Inflammatory macrophage treated with lipopolysaccharide for 1 hour (primary cell): ENCODE measurements at places on chromosomes 1 and 21.

DNA sequence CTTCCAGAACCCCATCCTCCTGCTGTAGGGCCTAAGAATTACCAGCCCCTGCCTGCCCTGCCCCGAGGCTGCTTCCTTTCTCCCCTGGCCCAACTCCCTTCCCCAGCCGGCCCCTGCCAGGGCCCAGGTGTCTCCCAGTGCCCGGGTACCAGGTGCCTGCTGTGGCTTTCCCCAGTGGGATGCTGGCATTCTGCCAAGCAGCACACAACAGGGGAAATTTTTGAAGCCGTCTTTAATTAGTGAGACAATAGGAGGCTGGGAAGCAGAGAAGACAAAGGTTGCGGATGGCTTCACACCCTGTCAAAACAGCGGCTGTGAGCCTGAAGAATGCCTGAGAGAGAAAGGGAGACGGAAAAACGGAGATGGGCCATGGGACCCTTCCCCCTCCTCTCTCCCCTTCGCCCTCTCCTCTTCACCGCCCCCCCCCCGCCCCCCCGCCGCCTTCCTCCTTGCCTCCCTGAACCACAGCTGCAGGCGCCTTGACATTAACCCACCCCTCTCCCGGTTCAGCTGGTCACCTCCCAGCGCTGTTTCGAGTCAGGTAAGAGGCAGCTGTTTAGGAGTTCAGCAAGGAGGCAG lies 33.6 kb downstream of the LRRN2 start:
- no peak for DNase-seq

DNA sequence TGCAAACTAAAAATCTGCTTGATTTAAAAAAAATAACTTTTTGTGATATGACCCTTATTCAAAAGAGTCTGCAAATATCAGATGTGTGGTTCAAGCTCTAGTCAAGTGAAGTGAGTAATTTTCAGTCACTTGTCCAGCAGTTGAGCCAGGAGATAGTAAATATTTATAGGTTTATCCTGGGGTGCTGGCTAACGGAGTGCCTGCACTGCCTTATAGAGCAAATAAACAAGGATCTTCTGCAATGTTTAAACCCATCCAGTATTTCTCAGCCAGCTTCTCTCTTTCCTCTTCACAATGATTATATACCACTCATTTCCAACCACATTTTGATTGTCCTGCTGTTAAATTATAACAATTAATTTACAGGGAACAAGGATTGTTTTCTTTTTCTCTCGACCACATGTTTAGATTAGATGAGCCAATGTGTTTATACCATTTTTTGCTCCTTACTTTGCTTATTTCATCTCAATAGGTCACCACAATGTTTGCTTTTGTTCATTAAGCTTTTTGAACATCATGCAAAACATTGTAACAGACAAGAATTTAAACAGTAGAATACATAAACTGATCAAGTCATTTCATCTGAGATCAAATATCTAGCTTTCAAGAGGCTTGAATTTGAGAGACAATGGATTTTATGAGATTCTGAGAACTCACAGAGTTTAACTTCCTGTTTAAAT lies 60.3 kb upstream of the GREM2 start:
- no peak for DNase-seq

GRCh38 chr21:34271189-34271851 lies 92.5 kb upstream of the KCNE2 start:
- DNase-seq: no peak

DNA sequence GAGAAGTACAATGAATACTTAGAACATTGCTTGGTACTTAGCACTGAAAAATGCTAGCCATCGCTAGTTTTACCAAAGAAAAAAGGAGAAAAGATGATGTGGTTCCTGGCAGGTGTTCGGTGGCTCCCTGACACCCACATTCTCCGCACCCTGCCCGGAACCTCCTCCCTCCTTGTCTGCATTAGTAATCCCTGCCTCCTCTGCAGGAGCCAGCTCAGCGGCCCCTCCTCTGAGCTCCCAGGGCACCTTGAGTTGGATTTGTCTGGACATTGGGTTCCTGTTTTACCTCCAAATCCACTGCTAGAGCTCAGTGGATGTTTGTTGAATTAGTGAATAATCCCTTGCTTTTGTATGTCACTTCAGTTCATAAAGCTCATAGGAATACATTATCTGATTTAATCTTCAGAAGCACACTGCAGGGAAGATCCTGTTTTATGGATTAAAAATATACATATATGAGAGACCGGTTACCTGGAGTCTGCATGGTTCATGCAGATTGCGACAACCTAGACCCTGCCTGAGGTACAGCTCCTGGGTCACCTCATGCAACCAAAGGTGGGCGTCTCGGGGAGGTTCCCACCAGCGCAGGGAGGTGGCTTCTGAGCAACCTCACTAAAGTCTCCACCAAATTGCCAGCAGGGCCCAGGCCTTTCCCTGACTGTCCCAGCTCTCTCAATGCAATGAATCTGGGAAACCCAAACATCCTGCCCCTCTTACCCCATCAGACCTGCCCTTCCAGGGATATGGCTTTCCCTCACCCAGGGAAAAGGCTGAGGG lies 24.2 kb downstream of the PCAT6 start:
- no peak for DNase-seq

DNA sequence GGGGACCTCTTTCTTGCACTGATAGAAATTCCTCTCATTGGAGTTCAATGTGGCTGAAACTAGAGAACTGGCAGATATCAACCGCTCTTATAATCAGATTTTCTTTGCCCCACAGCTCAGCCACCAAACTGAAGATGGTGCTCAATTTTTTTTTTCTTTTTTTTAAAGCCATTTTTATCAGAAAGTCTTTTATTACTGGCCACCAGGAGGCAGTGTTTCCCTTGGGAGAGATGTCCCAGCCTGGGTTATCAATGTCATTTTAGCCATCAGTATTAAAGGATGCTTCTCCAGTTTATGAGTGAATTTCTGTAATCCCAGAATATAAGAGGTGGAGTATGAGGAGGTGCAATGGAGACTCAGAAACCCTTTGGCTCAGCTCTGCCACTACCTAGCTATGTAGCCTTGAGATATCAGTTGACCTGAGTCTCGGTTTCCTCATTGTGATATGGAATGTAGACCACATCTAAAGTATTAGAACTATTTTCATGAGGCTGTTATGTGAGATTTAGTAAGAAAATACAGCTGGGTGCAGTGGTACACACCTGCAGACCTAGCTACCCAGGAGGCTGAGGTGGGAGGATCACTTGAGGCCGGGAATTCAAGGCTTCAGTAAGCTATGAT lies 27.6 kb downstream of the CD244 start:
- DNase-seq: peak; percentile 47

DNA sequence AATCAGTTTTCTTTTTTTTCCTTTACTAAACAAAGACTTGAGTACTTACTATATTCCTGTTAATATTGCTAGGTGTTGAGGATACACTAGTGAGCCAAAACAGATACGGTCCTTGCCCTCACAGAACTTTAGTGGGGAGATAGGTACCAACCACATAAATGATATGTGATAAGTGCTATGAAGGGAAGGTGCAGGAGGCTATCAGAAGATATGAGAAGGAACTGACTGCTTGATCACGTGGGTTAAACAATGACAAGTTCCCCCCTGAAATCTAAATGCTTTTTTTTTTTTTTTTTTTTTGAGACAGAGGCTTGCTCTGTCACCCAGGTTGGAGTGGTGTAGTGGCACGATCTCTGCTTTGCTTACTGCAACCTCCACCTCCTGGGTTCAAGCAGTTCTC lies 25.0 kb downstream of the RBM15 start:
- no peak for DNase-seq

DNA sequence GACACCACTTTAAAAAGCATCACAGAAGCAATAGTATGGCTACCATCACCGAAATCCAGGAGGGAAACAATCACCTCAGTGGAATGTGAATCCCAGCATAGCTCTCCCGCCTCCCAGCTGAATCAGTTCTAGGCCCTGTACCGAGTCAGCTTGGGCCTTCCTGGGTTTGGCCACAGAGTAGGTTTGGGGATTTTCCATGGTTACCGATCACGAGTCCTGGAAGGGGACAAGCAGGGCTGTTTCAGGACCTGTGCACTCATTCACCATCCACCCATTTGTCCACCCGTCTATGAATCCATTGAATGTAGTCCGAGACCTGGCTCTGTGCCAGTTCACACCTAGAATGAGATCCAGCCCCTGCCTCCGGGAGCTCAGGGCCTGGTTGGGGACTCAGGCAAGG lies 94.2 kb downstream of the ARHGEF10L start:
- DNase-seq: peak; percentile 61

DNA sequence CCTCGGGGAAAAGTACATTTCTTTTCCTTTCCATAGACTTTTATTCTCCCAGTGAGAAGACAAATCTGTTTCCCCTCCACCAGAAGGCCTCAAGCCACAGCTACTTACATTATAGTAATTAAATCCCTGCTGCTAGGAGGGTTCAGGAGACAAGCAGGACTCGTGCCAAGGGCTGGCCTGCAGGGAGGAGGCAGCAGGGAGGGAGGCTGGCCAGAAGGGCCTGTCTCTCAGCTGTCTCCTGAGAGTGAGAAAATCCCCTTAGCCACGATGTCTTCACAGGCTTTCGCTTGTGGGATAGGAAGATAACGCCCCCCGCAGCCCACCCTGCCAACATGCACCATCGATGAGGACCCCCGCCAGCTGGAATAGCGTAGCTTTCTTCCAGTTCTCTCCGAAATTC lies 14.0 kb downstream of the KCNN3 start:
- no peak for DNase-seq

GRCh38 chr1:24909388-24909898 lies 20.6 kb downstream of the RUNX3 start:
- peak; percentile 91 for DNase-seq

- DNase-seq: peak; percentile 29
Observed at GRCh38 chr1:234721476-234722269, 111.7 kb upstream of the IRF2BP2 start.

DNA sequence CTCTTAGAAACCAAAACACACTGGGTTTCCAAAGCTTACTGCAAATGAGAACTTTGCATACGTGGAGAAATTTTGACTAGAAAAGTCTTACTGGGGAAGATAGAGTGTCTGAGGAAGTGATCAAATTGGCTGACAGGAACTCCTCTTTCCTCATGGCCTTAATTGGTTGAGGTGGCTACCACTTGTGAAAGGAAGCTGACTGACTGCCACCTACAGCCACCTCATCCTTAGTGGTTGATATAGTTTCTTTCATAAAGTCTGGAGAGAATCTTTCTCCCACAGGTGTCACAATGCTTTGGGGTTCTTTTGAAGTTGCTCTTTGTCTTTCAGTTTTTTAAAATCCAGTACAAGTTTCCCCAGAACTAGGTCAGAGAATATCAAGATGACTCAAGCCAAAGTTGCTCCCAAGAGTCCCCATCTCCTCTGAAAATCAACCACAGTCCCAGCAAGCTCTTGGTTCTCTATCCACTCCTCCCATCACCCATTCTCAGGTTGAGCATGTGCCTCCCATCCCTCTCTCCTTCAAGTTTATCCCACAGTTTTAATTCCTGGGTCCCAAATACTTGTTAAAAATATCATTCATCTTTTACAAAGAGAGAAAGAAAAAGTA lies 43.3 kb downstream of the GPR88 start:
- DNase-seq: peak; percentile 27
